ENCODE measurements at places on chromosomes 1 and 21.

- H3K27ac ChIP-seq, result peak overlapping the region; percentile 44
- no peaks in the 10 kb centered on the region for H3K27me3 ChIP-seq
- H3K4me3 ChIP-seq, result no peak overlapping the region
- peaks cover 18% of the 10 kb centered on the region for H3K4me1 ChIP-seq
These were observed 77.8 kb upstream of the C1orf105 start for GRCh38 chr1:172342584-172343239.

DNA sequence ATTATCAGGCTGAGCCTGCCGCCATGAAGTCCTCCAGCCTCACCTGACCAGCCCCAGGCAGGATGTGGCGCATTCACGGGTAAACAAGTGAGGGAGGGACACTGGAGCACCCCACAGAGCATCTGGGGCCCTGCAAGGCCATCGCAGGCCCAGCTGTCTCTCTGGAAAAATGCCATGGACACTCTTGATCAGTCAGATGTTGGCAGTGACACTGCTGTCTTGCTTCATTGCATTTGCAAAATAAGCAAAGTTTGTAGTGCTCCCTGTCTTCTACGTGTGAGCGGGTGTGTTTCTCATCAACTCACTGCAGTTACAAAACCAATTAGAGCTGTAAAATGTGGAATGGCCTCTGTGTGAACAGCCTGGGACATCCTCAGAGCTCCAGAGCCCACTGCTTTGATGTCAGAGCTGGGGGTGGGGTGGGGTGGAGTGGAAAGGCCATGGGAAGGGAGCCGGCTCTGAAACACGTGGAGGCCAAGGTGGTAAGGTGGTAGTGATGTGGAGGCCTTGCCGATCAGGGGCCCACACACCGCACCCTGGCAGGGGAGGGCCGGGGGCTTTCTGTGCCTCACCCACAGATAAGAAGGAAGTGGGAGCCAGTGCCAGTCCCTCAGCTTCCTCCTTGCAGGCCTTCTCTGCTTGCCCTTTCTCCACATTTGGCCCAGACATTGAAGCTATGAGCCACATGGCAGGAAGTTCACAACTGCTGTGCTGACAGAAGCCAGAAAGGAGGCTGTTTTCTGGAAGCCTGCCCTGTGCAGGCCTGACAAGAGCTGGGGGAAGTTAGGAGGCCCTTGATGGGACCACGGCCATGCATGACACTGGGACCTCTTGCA is 254.9 kb downstream of the RHOU start:
- H3K27me3 ChIP-seq, result no peaks in the 10 kb centered on the region
- DNase-seq, result no peak
- H3K27ac ChIP-seq, result no peak overlapping the region
- no peak overlapping the region for H3K4me3 ChIP-seq
- no peaks in the 10 kb centered on the region for H3K4me1 ChIP-seq

GRCh38 chr1:52111492-52111891 is 30.4 kb upstream of the ZFYVE9 start:
- no peaks in the 10 kb centered on the region for H3K36me3 ChIP-seq
- H3K4me3 ChIP-seq, result no peak overlapping the region
- no peak for DNase-seq
- no peaks in the 10 kb centered on the region for H3K27me3 ChIP-seq

DNA sequence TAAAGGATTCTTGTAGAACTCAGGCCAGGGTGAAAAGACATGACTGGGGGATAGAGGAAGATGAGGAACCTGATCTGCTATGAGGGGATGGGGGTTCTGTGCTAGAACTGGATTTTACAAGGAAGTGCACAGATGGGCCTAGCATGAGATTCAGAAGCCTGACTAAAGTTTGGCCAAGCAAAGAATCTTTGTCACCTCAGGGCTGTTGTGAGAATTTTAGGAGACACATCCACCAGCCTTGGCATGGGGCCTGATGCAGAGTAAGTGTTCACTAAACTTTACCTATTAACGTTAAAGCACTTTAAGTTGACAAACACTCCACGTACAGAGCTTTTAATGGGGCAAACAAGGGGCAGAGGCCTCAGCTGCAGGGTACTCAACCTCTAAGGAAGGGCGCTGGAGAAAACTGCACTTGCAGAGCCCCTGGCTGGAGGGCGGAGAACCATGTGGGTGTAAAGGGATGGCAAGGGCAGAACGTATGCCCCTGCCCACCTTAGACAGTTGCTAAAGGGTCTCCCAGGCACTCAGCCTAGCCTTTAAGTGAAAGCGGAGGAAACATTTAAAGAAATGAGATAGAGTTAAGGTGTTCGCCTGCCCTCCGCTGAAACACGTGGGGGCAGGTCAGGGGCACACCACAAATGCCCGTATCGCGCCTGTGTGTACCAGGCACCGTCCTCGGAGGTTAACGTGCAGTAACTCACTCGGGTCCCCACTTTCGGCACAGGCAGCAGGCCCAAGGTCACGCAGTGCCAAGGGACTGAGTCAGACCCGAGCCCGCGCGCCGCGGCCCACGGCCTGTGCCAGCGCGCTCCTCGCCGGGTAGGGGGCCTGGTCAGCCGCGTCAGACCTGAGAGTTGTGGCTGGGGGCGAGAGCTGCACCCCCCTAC is 990 bp upstream of the MRPS6 start:
- H3K27me3 ChIP-seq, result no peaks in the 10 kb centered on the region
- H3K4me1 ChIP-seq, result peaks cover 19% of the 10 kb centered on the region
- DNase-seq, result no peak
- peak overlapping the region; percentile 56 for H3K4me3 ChIP-seq
- peak overlapping the region; percentile 70 for H3K27ac ChIP-seq

DNA sequence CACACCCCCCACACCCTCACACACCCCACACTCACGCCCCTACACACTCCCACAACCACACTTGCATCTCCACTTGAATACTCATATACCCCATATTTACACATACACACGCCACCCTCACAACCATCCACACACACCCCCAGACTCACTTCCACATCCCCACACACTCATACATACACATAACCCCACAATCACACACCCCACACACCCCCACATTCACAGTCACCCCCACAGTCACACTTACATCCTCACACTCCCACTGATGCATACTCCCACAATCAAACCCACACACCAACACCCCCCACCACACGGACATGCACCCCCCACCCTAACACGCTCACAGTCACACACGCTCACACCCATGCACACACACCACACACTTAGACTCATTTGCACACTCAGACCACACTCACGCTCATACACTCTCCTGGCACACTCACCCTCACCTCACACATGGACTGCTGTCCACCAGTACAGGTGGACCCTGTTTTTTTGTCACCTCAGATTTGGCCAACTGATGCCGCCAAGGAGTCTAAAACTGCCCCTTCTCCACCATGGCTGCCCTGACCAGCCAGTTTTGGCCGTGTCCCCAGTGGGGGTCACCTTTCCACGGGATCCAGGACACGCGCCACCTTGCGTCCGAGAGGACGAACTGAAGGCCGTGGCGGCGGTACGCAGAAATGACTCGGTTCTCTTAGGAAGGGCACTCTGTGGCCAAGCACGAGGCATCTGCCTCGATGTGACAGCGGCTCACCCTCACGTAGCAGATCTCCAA is 45.3 kb upstream of the EDN2 start:
- H3K4me3 ChIP-seq, result no peak overlapping the region
- no peaks in the 10 kb centered on the region for H3K36me3 ChIP-seq
- H3K4me1 ChIP-seq, result no peaks in the 10 kb centered on the region
- H3K27me3 ChIP-seq, result no peaks in the 10 kb centered on the region

DNA sequence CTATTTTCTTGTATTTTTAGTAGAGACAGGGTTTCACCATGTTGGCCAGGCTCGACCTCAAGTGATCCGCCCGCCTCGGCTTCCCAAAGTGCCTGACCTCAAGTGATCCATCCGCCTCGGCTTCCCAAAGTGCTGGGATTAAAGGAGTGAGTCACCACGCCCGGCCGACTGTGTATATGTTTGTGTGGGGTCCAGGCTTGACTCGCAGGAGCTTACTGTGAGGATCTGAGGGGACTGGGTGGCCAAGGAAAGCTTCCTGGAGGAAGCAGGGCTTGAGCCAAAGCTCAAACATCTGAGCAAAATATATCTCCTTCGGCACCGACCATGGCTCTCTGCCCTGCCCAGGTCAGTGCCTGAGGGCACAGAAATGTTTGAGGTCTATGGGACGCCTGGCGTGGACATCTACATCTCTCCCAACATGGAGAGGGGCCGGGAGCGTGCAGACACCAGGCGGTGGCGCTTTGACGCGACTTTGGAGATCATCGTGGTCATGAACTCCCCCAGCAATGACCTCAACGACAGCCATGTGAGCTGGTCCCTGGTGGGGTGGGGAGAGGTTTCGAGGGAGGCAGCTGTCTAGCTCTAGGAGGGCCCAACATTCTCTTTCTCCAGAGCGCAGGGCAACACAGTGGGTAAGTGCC is 10.5 kb downstream of the PADI3 start:
- H3K27ac ChIP-seq, result no peak overlapping the region
- DNase-seq, result no peak
- no peaks in the 10 kb centered on the region for H3K36me3 ChIP-seq
- H3K27me3 ChIP-seq, result no peaks in the 10 kb centered on the region

DNA sequence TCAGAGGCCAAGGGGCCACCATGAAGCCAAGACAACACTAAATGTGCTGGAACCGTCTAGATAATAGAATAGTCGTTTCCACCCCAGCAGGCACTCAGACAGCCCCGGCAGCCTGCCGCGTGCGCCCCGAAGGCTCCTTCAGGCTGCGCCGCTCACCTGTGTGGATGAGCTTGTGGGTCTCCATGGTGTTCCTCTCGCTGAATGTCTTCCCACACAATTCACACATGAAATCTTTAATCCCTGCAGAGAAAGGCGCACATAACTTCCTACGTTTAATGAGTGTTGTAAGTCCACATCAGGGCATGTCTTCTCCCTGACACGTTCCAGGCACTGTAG is 43.7 kb upstream of the RIPK4 start:
- H3K4me3 ChIP-seq, result no peak overlapping the region
- H3K36me3 ChIP-seq, result no peaks in the 10 kb centered on the region
- no peaks in the 10 kb centered on the region for H3K27me3 ChIP-seq
- no peak overlapping the region for H3K27ac ChIP-seq
- DNase-seq, result no peak

DNA sequence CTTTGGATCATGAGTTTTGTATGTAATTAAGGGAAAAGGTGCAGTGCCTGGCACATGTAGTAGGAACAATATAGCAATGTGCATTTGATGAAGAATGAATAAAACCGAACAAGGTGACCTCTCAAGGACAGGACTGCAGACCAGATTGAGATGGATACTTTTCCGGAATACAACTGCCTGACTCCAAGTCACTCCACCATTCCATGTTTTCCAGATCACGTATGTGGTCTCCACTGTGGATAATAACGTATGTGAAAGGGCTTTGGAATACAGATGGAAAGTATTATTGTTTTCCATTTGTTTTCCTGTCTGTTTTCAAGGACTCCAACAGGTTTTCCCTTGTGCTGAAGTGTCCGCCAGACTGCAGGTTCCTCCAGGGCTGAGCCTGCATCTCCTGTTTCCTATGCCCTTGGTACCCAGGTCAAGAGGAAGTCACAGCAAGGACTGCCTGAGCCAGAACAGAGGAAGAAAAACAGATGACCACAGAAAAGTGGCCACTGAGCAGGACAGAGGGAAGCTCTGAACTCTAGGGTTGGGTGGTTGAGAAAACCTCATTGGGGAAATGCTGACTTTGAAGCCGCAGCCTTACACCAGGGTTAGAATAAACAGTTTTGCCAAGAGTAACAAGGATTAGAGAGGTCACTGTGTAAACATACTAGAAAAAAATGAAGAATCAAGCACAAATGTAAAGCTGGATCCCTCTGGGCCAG is 4.0 kb downstream of the CFAP45 start:
- H3K27ac ChIP-seq, result no peak overlapping the region
- no peaks in the 10 kb centered on the region for H3K36me3 ChIP-seq
- H3K4me1 ChIP-seq, result peaks cover 15% of the 10 kb centered on the region
